ENCODE measurements at places on chromosomes 7 and 10. TPM values are rescaled to one million over a fixed set of nuclear protein-coding genes. Genes with fewer than 3 reads are reported as not detected.

DNA sequence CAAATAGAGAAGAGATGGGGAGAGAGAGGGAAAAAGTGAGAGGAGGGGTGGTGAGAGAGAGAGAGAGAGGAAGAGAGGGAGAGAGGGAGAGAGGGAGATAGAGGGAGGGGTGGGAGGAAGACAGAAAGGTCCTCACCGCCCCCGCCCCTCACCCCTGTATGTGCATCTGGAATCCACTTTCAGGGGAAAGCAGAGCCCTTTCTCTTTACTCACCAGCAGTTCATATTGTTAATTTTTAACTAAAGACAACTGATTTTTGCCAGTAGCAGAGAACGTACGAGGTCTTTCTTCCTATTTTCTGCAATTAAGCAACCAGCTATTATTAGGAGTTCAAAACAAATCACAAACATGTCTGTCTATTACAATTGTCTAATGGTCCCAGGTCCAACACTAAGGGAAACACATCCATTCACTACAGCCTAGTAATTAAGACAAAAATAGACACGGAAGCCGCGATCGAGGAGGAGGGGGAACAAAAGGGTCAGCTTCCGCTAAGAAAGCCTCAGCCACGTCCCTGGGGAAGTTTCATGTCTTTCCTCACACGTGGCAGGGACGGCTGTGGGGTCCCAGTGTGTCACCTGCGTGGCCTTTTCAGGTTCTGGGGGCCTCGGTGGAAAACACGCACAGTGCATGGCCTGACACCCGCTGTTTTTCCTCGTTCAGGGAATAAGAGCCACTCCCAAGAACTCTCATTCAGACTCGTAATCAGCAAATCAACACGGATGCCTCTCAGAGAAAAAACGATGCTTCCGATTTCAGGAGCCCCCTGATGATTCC, 572.0 kb downstream of the PTPRN2 start:
- no peak for DNase-seq

DNA sequence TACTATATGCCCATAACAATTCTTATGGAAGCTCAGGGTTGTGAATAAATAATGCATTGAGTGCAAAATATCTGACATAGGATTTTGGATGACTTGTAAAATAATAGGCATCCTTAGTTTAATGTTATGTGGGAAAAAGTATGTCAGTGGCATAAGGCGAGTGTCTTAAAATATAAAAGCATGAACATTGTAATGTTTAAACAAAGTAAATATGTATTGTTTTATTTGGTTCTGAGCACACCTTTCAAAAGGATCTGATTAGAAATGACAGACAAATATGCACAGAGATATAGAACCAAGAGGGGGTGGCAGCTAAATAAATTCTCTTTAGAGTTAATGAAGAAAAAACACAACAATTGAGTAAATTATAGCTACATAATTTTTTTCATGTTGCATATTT, 51.3 kb upstream of the FOXP2 start:
- DNase-seq: no peak

DNA sequence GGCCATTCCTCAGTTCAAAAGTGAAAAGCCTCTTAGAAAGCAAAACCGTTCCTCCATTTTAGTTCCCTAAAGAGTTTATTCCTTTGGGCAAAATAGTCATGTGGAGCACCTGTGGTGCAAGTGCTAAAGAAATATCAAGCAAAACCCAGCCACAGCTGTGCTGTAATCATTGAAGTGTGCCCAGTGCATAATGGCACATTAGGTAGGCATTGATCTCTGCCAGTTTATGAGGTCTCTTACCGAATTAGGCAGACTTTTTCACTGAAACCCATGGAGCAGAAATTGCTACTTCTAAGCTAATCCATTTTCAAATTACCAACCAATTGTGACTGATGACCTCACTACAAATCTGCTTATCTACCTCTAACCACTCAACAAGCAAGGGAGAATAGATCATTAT, 97.2 kb upstream of the SEMA3A start:
- DNase-seq: no peak

- DNase-seq: no peak
Measured at GRCh38 chr7:71266912-71267311, 135.0 kb downstream of the GALNT17 start.

- no peak for DNase-seq
Measured at GRCh38 chr7:135480966-135481597, 28.8 kb downstream of the CNOT4 start.

GRCh38 chr7:71267734-71268469, 136.0 kb downstream of the GALNT17 start:
- DNase-seq: no peak

- DNase-seq: no peak
Measured at GRCh38 chr10:133568287-133568614, 2.9 kb upstream of the SYCE1 start.

GRCh38 chr10:122054048-122055025, 65.4 kb downstream of the TACC2 start:
- no peak for DNase-seq

- DNase-seq: no peak
Measured at GRCh38 chr10:77090381-77091356, 546.9 kb downstream of the KCNMA1 start.

DNA sequence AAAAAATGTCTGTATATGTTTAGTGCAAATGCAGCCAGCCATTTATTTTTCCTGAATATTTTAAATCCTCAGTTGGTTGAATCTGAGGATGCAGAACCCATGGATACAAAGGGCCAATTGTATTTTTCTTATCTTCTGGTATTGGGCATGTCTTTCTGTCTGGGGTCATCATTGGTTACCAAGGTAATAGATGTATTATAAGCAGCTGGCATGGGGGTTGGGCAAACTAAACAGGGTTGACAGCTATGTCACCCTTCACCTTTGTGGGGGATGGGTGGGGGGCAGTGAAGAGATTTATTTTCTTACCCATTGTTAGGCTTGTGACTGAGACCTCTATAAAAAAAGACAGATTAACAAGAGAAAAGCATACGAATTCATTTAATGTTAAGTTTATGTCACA, 38.8 kb downstream of the CDHR3 start:
- no peak for DNase-seq

- no peak for DNase-seq
Measured at GRCh38 chr7:159099711-159100231, 44.9 kb downstream of the VIPR2 start.

DNA sequence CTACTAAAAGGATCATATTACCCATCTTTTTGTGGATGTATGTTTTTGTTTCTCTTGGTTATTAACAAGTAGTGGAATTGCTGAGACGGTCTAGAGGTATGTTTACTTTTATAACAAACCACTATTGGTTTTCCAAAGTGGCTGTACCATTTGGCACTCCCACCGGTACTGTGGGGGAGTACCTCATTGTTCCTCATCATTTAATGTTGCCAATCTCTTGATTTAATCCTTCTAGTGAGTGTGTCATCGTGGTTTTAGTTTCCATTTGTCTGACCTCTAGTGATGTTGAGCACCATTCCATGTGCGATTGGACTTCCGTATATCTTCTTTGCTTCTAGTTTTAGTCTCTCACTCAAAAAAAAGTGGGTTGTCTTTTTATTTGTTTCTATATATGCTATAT, 50.4 kb downstream of the RBM33 start:
- DNase-seq: no peak

GRCh38 chr10:74437822-74438221, 286.8 kb downstream of the ADK start:
- no peak for DNase-seq

DNA sequence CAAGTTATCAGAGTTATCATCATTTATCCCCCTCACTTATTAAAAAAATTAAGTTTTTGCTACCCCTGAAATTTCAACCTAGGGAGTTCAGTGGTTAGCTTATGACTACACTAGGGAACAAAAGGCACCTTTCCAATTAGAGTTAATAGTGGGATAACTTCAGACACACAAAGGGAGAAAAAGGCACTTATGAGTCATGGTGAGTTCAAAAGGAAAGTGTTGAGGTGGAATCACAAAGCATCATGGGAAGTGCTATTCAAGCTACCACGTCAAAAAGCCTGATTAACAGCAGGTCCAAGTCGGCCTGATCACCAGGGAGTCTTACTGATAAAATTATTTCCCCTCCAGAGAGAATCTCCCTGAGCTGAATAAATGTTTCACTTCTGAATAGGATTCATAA, 165.7 kb downstream of the C7orf25 start:
- no peak for DNase-seq

DNA sequence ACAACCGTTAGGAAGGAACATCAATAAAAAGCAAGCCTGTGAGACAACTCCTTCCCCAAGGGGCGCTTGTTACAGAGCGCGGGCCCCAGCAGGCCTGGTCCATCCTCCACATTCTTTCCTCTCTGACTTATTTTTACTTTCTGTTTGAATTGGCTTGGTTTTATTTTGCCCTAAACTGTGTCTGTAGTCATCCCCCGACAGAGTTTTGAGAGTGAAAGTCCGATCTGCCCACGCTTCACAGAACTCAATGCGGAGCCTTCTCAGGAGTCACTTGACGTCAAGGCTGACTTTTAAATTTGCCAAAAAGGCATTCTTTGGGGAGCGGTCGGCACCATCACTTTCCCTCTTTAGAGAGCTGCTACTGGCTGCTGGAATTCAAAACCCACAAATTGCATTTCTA, 150.1 kb upstream of the KLF6 start:
- no peak for DNase-seq

- DNase-seq: peak; percentile 33
Measured at GRCh38 chr7:110835218-110835617, 255.7 kb upstream of the LRRN3 start.

GRCh38 chr10:33005322-33006301, 47.6 kb upstream of the ITGB1 start:
- DNase-seq: no peak

DNA sequence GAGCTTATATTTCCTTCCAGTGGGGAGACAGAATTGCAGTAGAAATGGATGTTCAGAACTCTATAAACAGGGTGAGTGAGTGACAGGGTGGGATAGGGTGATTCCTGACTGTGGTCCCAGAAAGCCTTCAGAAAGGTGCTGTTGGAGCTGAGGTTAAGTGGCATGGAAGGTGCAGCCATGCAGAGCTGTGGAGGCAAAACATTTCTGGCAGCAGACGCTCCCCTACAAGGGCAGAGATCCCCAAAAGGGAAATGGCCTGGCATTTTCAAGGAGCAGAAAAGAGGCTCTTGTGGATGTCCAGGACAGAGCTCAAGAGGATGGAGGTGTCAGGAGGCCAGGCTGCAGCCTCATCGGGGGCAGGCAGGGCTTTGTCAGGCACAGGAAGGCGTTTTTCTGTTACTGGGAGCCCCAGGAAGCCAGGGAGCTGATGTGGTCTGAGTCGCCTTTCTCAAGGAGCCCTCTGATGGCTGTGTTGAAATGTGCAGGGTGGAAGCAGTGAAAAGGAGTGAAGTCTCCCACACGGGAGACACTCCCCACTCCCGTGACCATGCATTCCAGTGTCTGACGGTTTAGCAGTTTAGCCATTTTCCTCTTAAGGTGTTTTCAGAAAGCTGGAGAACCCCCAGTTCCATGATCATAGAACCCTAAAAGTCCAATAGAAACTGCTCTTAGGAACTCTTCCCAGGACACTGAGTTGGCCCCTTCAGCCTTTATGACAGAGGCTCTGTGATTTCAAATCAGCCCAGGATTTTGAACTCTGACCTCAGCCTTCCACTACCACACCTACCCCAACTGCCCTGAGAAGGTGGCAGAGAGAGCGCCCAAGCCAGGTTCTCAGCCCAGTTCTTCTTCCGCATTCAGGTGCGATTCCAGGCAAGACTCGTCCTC, 96.2 kb downstream of the C10orf105 start:
- DNase-seq: no peak

- no peak for DNase-seq
Measured at GRCh38 chr7:135755351-135755753, 6.7 kb upstream of the FAM180A start.

DNA sequence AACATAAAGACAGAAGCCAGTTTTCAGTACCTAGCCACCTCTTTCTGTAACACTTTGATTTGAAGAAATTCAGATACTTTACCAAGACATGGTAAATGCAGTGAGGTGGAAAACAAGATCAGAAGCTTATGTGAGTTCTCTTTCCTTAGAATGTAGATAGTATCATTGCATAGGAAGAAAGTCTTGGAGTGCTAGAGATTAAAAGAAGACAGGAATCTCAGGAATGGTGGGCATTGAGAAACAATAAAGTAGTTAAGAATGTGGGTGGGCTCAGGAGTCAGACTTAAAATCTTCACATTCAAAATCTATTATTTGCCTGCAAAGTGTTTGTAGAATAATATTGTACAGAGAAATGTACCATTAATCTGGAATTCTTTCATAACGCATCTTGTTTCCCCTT, 58.9 kb downstream of the POLL start:
- DNase-seq: no peak

GRCh38 chr10:123648595-123648994, 17.6 kb upstream of the GPR26 start:
- DNase-seq: no peak

DNA sequence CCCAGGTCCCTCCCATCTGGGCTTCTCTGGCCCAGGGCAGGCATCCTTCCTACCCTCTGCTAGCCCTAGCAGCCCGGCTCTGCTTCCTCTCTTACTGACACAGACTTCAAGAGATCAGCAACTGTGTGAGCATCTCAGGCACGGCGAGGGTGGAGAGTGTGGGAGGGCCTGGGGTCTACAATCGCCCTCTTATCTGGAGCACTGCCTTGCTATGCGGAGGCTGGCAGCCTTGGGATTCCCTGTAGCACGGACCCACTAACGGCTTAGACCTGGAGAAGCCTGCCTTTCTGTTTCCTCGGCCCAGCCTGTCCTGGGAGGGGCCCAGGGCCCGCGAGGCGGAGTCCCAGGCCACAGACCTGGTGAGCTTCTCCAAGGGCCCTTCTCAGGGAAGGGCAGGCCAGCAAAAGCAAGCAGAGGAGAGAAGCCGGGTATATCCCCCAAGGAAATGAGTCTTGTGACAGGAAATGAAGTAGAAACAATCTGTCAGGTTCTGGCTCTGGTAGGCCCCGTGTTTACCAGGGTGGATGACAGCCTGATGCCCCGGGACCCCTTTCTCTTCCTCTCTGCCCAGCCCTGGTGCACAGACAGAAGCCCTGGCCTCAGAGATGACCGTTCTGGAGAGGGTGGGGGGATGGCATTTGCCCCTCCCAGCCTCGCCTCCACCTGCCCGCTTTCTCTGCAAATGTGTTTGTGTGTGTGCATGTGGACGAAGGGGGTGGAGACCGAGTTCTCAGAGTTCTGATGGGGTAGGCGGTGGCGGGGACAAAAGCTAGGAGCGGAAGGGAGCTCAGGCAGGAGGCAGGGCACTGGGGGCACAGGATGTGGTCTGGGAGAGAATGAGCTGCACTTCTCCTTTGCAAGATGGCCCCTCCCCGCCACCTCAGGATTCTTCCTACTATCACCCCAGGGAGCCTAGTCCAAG, 2.5 kb downstream of the LRCH4 start:
- DNase-seq: peak; percentile 58

- DNase-seq: no peak
Measured at GRCh38 chr7:100406767-100407166, 21.7 kb downstream of the ZCWPW1 start.

DNA sequence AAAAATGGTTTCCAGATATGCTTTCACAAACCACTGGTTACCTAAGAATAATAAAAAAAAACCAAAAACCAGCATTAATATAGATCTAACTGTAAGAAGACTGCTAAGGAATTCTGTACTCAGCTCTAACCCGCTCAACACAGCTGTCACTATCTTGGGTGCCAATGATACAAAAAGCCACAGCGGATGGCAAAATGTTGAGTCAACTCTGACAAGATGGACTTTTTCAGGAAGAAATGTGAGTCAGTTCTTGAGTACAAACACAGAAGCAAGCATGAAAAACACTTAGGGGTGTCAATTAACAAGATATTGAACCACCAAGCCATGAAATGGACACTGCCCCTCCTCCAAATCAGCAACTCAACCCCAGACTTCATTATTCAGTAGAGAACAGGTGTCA, 55.0 kb downstream of the CTTNBP2 start:
- no peak for DNase-seq

Gene NRCAM
- total RNA-seq: 14.8 TPM

Gene ARHGEF35
- 1.2 TPM for total RNA-seq

Gene CALML3
- not detected for total RNA-seq

Gene PLA2G12B
- total RNA-seq: not detected

Gene RET
- not detected for total RNA-seq

Gene ABLIM1
- total RNA-seq: 298 TPM

Gene IFIT1B
- not detected for total RNA-seq

All from CD8-positive, alpha-beta T cell (primary cell).